GM12878 (cell line): ENCODE measurements at places on chromosomes 1 and 21. TPM values are rescaled to one million over a fixed set of nuclear protein-coding genes. Genes with fewer than 3 reads are reported as not detected.

DNA sequence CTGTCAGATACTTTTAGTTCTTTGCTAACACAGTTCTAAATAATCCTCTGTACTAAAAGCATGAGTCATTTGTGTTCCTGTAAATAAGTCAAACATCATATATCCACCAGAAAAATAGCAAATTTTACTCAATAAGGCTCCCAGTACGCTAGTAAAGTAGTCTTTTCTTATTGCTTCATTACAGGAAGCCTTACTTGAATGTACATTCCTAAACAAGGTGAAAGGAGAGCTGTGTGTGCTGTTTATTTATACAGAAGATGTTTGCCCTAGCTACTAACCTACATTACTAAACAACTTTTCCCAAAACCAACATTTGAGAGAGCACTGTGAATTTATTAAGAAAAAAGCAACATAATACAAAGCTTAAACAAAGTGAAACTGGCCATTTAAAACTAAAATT is 52.0 kb downstream of the ZNHIT6 start:
- H3K4me1 ChIP-seq, result no peaks in the 10 kb centered on the region
- no peak overlapping the region for H3K27ac ChIP-seq
- H3K36me3 ChIP-seq, result peaks cover 4% of the 10 kb centered on the region; the same call in 1 of the 2 replicates
- H3K4me3 ChIP-seq, result no peak overlapping the region

DNA sequence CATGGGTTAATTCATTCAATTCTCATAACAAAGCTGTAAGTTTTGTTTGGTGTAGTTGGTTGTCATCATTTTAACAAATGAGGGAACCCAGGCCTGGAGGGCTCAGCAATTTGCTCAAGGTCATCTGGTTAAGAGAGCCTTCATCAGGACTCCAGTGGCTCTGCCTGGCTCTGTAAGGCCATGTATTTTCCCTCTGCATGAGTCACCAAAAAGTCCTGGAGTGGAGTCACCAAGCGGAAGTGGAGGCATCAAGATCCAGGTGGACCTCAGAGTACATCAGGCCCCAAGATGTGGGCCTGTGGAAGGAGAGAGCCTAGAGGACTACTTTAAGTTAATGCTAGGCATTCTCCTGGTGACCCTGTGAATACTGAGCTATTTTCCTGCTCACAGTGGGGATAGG is 30.0 kb upstream of the RBM15 start:
- H3K4me3 ChIP-seq, result no peak overlapping the region
- no peaks in the 10 kb centered on the region; the same call in 1 of the 2 replicates for H3K27me3 ChIP-seq
- DNase-seq, result no peak
- H3K27ac ChIP-seq, result no peak overlapping the region
- no peaks in the 10 kb centered on the region for H3K4me1 ChIP-seq

DNA sequence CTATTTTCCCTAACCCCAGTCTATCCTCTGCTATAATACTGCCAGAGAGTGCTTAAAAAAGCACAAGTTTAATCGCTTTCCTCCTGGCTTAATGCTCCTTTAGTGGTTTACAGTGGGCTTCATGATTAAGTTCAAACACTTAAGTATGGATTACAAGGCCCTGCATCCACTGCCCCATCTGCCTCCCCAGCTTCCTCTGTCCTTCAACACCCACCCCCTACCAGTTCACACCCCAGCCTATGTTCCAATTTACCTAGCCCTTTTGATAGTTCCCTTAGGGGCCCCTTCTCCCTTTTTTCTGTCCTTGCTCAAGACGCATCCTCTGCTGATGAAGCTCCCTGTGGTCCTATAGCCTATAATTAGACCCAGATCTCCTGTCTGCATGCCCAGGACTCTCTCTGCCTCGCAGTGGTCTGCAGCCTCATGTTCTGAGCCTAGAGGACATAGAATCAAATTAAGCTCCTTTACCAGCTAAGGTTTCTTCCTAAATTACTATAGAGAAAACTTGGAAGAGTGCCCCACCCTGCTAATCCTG is 212.5 kb downstream of the FGGY start:
- H3K4me1 ChIP-seq, result no peaks in the 10 kb centered on the region; the same call in 1 of the 2 replicates
- no peak overlapping the region for H3K4me3 ChIP-seq
- no peak for DNase-seq
- no peaks in the 10 kb centered on the region for H3K27me3 ChIP-seq
- no peak overlapping the region for H3K27ac ChIP-seq

GRCh38 chr1:21659099-21659923 is 9.8 kb downstream of the RAP1GAP start:
- no peak for DNase-seq
- no peaks in the 10 kb centered on the region for H3K4me1 ChIP-seq
- H3K27ac ChIP-seq, result no peak overlapping the region

GRCh38 chr1:236465959-236466303 is 57.9 kb upstream of the LGALS8 start:
- DNase-seq, result peak; percentile 44
- H3K4me3 ChIP-seq, result peak overlapping the region; percentile 11; the same call in 1 of the 2 replicates
- H3K4me1 ChIP-seq, result peaks cover 19% of the 10 kb centered on the region
- H3K27ac ChIP-seq, result no peak overlapping the region
- H3K27me3 ChIP-seq, result no peaks in the 10 kb centered on the region; the same call in 1 of the 2 replicates
- no peaks in the 10 kb centered on the region for H3K36me3 ChIP-seq

GRCh38 chr1:46169811-46170454 is 5.0 kb upstream of the TSPAN1 start:
- H3K4me1 ChIP-seq, result peaks cover 18% of the 10 kb centered on the region
- DNase-seq, result no peak
- no peak overlapping the region for H3K4me3 ChIP-seq
- H3K36me3 ChIP-seq, result no peaks in the 10 kb centered on the region
- no peak overlapping the region for H3K27ac ChIP-seq

DNA sequence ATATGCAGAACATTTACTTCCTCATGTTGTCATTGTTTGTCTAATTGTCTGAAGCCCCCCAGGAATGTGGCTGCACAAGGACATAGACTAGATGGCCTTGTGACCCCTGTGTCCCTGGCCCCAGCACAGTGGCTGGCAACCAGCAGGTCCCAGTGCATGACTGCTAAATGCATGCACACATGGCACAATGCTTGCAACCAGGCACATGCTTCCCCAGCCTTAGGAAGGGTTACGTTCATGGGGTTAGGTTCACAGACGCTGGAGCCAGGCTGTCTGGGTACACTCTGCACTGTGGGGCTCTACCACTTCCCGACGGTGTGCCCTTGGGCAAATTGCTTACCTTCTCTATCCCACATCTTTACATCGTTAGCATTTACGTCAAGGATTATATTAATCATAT is 21.2 kb upstream of the CLIC6 start:
- DNase-seq, result no peak
- no peaks in the 10 kb centered on the region for H3K27me3 ChIP-seq
- H3K4me1 ChIP-seq, result peaks cover 12% of the 10 kb centered on the region
- H3K4me3 ChIP-seq, result no peak overlapping the region

GRCh38 chr1:10724948-10725847 is 71.2 kb downstream of the CASZ1 start:
- no peak for DNase-seq
- H3K36me3 ChIP-seq, result no peaks in the 10 kb centered on the region
- no peaks in the 10 kb centered on the region for H3K4me1 ChIP-seq
- H3K27ac ChIP-seq, result no peak overlapping the region

- no peaks in the 10 kb centered on the region for H3K36me3 ChIP-seq
- peaks cover 12% of the 10 kb centered on the region for H3K4me1 ChIP-seq
- DNase-seq, result no peak
- peak overlapping the region; percentile 88 for H3K4me3 ChIP-seq
Observed at GRCh38 chr1:89633248-89633799, 404 bp downstream of the LRRC8C start.

- H3K4me1 ChIP-seq, result peaks cover under 1% of the 10 kb centered on the region; the same call in 1 of the 2 replicates
- H3K27me3 ChIP-seq, result no peaks in the 10 kb centered on the region
- no peaks in the 10 kb centered on the region; the same call in 1 of the 2 replicates for H3K36me3 ChIP-seq
- DNase-seq, result no peak
- H3K4me3 ChIP-seq, result no peak overlapping the region
Observed at GRCh38 chr1:113980110-113980509, 836 bp downstream of the OLFML3 start.

Gene ZBTB18
- polyA plus RNA-seq, result 0.27 and 0.37 TPM in 2 replicates

Gene MSH4
- polyA plus RNA-seq, result 0.04 TPM in 1 of 2 replicates, not detected in the other

Gene CPT2
- polyA plus RNA-seq, result 33.1 and 35.9 TPM in 2 replicates

Gene SLC2A5
- polyA plus RNA-seq, result 18.7 and 19.9 TPM in 2 replicates

Gene ALX3
- not detected in 2 replicates for polyA plus RNA-seq

Gene PWP2
- polyA plus RNA-seq, result 1.8 and 2.3 TPM in 2 replicates

Gene LCA5L
- 0.46 and 0.67 TPM in 2 replicates for polyA plus RNA-seq

Gene EPS8L3
- polyA plus RNA-seq, result not detected in 2 replicates
